ENCODE measurements at places on chromosomes 16 and 17. TPM values are rescaled to one million over a fixed set of nuclear protein-coding genes. Genes with fewer than 3 reads are reported as not detected.

The KRT25 gene
- total RNA-seq, result not detected

The COPRS gene
- 51.9 TPM for total RNA-seq

The KRT14 gene
- total RNA-seq, result not detected

The ERN2 gene
- total RNA-seq, result not detected

The KRT27 gene
- total RNA-seq, result not detected

The CNTNAP1 gene
- total RNA-seq, result 7.0 TPM

The NOTUM gene
- 0.38 TPM for total RNA-seq

The ARHGAP44 gene
- total RNA-seq, result 8.3 TPM

The TBC1D3B gene
- total RNA-seq, result 3.3 TPM

The TNFRSF13B gene
- not detected for total RNA-seq

The MRPL12 gene
- 117 TPM for total RNA-seq

The SLC6A2 gene
- not detected for total RNA-seq

The TAOK1 gene
- total RNA-seq, result 64.8 TPM

The C1QTNF8 gene
- total RNA-seq, result not detected

The CDH11 gene
- 26.1 TPM for total RNA-seq

The TOP2A gene
- 0.51 TPM for total RNA-seq

The ZG16 gene
- total RNA-seq, result not detected

The CHRNB1 gene
- total RNA-seq, result 9.9 TPM

Measured in cardiac septum (tissue), 1 donor.